ENCODE measurements at places on chromosomes 7 and 10.

GRCh38 chr10:112634096-112634830 lies 187.2 kb downstream of the VTI1A start:
- DNase-seq = peak; percentile 41

- no peak for DNase-seq
These were observed 75.8 kb downstream of the PRKCQ start for GRCh38 chr10:6504296-6504695.

GRCh38 chr10:21082206-21082605 lies 185.1 kb upstream of the NEBL start:
- no peak for DNase-seq

DNA sequence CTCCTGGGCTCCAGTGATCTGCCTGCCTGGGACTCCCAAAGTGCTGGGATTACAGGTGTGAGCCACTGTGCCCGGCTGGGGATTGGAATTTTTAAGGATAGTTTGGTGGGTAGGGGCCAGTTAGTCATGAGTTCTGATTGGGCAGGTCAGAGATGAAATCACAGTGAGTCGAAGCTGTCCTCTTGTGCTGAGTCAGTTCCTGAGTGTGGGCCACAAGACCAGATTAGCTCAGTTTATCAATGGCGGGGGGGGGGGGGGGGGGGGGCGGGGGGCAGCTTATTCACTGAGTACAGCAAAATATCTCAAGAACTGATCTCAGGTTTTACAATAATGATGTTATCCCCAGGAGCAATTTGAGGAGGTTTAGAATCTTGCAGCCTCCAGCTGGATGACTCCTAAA lies 11.6 kb upstream of the ERCC6 start:
- peak; percentile 82 for DNase-seq

GRCh38 chr7:112452102-112452888 lies 2.0 kb downstream of the IFRD1 start:
- peak; percentile 61 for DNase-seq

- no peak for DNase-seq
These were observed 16.5 kb upstream of the CHN2 start for GRCh38 chr7:29177963-29178600.

Data from iris pigment epithelial cell (primary cell).